Aorta (tissue), 5 donors: ENCODE measurements at places on chromosomes 4 and X.

GRCh38 chr4:68070302-68070701, 59.4 kb downstream of the TMPRSS11F start:
- no peak for DNase-seq
- H3K4me3 ChIP-seq, result no peak overlapping the region
- H3K27ac ChIP-seq, result no peak overlapping the region
- H3K4me1 ChIP-seq, result no peaks in the 10 kb centered on the region
- H3K27me3 ChIP-seq, result no peaks in the 10 kb centered on the region
- H3K36me3 ChIP-seq, result no peaks in the 10 kb centered on the region

DNA sequence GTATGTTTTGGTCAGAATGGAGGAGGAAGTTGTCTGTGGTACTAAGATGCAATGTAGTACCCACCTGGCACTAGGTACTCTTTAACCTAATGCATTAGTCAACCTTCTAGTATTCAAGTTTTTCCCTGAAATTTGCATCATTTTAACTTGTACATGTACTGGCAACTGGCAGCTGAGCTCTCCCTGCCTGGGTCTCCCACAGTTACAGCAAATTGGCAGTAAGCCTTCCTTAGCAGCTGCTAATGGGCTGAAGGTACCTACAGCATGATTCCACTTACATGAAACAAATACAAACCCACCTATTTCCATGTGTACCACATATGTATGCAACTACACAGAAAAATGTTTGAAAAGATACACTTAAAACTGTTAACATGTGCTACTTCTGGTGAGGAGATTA, 8.1 kb upstream of the KLHL2 start:
- no peak overlapping the region for H3K27ac ChIP-seq
- H3K27me3 ChIP-seq, result no peaks in the 10 kb centered on the region
- H3K36me3 ChIP-seq, result no peaks in the 10 kb centered on the region
- DNase-seq, result no peak
- H3K4me1 ChIP-seq, result no peaks in the 10 kb centered on the region
- no peak overlapping the region for H3K4me3 ChIP-seq

GRCh38 chr4:126906466-126906865, 726.3 kb upstream of the INTU start:
- no peak for DNase-seq
- no peaks in the 10 kb centered on the region for H3K4me1 ChIP-seq
- no peak overlapping the region for H3K27ac ChIP-seq
- H3K36me3 ChIP-seq, result no peaks in the 10 kb centered on the region
- H3K4me3 ChIP-seq, result no peak overlapping the region

DNA sequence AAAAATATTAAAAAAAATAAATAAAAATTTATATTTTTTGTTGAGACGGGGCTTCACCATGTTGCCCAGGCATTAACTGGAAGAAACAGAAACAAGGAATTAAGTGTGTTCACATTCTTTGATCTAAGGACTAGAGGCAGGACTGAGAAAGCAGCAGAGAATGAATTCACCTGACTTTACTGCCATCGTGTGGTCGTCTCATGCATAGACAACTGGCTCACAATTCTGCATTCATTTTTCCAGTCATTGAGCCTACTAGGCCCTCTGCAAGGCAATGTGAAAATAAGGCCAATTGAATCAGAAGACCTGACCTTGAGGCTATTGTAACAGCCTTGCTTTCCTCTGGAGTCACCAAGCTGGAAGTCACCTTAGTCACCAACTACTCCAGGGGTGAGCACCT, 37.4 kb downstream of the LHFPL1 start:
- H3K27me3 ChIP-seq, result no peaks in the 10 kb centered on the region
- H3K4me1 ChIP-seq, result no peaks in the 10 kb centered on the region
- no peak overlapping the region for H3K4me3 ChIP-seq

- DNase-seq, result no peak
- H3K27me3 ChIP-seq, result no peaks in the 10 kb centered on the region
- no peaks in the 10 kb centered on the region for H3K4me1 ChIP-seq
- H3K36me3 ChIP-seq, result no peaks in the 10 kb centered on the region
- H3K27ac ChIP-seq, result no peak overlapping the region
Measured at GRCh38 chr4:182310316-182310715, 67.1 kb downstream of the TENM3 start.

- no peak overlapping the region for H3K27ac ChIP-seq
- peaks cover 2% of the 10 kb centered on the region for H3K4me1 ChIP-seq
- H3K36me3 ChIP-seq, result no peaks in the 10 kb centered on the region
- no peak overlapping the region for H3K4me3 ChIP-seq
Measured at GRCh38 chr4:75736862-75737261, 12.5 kb downstream of the USO1 start.
